WERI-Rb-1 (cell line): ENCODE measurements at places on chromosomes 1 and 21.
A peak's percentile ranks its signal among the peaks of the same experiment; 100 is the strongest.

DNA sequence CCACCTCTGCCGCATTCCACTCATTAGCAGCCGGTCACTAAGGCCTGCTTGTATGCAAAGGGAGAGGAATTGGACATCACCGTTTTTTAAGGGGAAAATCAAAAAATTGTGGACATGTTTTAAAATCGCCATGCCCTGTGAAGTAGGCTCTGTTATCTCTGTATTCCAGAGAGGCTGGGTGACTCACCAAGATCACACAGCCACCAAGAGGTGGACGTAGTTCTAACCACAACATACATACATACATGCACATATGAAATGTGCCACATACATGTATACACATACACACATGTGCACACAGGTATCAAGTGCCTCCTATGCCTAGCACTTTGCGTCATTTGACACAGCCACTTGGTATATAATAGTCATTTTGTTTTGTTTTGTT is 16.0 kb upstream of the ZSCAN20 start:
- DNase-seq, result no peak

- DNase-seq, result no peak
Observed at GRCh38 chr1:44422161-44422560, 17.1 kb downstream of the RNF220 start.

DNA sequence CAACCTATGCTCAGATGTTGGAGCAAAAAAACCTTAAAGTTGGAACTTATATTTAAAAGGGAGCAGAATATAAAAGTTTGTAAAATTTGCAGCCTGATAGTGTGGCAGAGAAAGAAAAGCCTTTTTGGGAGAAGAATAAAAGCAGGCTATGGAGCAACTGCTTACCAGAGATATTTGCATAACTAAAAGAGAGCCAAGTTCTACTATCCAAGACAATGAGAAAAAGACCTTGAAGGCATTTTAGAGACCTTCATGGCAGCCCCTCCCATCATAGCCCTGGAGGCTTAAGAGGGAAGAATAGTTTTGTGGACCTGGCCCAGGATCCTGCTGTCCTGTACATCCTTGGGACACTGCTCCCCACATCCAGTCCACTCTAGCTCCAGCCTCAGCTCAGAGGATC is 312.5 kb upstream of the ZRANB2 start:
- DNase-seq, result no peak

- DNase-seq, result no peak
Observed at GRCh38 chr1:179175011-179175841, 54.3 kb downstream of the ABL2 start.

DNA sequence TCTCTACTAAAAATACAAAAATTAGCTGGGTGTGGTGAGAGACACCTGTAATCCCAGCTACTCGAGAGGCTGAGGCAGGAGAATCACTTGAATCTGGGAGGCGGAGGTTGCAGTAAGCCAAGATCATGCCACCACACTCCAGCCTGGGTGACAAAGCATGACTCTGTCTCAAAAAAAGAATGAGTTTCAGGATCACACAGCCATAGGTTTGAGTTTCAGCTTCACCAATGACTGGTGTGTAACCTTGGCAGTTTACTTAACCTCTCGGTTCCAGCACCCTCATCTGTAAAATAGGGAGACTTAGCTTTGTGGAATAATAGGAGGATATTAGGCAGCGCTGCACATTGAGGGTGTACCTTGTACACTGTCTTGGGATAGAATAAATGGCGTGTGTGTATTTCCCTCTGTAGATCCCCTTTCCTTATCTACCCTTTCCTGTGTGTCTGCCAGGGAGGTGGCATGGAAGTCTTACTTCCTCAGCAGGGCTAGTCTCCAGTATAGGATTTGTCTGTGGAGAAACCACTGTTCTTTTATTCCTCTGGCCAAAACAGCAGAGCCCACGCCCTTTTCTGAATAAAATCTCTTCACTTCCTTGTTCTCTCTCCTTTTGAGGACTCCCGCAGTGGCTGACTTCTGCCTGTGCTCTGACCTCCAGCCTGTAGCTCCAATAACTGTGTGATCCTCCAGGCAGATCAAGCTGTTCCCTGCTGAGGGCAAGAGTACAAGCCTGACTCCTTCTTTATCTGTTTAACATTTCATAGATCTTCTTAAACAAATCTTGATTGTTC is 90.4 kb downstream of the HHAT start:
- DNase-seq, result no peak

GRCh38 chr1:79852004-79852403 is 845.5 kb upstream of the ADGRL4 start:
- no peak for DNase-seq

DNA sequence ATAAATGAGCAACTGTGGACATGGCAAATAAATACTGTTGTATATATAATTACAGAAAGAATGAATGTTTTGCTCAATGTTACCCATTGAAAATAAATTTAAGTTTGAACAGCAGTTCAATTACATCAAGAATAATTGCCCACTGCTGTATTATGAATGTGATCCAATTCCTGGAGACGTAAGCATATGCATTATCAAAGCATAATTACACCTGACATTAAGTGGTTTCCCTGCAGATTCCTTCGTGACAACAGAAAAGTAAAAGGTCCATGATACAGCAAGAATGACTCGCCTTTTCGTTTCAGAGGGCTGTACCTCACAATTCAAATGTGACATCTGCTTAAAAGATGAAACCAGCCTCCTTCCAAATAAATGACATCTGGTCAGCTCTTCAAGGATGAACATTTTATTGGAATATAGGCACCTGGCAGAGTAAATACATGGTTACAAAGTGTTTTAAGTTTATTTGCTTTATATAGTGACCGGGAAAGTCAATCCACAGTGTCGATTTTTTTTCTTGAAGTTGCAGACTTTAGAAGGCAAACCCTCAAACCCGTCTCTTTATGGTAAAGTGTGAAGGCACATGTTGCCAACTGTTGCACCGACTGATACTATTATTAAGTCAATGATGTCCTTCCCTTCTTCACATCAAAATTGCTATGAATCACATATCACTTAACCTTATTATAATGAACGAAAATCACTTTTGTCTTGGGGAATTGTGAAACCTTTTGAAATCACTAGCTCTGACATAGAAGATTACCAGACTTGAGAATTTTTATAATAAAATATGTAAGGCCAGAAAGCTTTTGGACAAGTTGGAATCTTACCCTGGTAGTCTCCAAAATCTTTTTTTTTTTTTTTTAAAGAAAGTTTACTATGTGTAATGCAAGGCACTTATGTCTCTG is 36.2 kb upstream of the EDEM3 start:
- no peak for DNase-seq

- DNase-seq, result no peak
Observed at GRCh38 chr21:42242611-42243010, 23.7 kb downstream of the ABCG1 start.

DNA sequence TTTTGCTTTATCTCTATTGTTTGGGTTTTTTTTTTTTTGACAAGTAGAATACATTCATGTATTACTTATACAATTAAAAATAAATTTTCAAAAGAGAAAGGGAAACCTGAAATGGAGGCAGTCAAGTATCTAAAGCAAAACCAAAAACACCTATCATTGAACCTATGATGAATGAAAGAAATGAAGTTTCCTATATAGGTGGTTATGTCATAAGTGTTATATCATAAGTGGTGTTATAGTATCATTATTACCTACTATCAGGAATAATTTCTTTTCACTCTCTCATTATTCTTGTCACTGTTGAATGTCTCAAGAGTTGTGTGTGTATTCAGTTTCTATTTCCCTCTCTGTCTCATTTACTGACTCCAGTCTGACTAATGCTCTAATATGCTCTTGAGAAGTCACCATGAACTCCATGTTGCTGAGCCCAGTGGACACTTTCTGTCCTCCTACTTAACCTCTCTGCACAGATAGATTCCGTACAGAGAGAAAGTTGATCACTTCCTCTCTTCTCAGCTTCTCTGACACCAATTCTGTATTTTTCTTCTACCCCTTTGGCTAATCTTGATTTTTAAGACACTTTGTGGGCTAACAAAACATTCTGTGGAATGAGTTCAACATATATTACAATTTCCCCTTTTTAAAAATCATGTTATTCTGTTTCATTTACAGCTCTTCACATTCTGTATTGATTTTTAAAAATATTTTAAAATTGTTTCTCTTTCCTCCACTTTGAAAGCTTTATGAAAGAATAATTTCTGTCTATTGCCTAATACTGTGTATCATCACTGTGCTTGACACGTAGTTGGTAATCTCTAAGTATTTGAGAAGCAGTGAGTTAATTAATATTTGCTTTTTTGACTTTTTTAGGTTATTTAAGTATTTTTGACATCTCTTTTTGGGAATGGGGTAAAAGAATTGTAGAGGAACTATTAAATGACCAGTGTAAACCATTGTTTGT is 50.1 kb downstream of the RASAL2 start:
- no peak for DNase-seq

GRCh38 chr1:239098400-239099037 is 287.8 kb upstream of the CHRM3 start:
- no peak for DNase-seq

DNA sequence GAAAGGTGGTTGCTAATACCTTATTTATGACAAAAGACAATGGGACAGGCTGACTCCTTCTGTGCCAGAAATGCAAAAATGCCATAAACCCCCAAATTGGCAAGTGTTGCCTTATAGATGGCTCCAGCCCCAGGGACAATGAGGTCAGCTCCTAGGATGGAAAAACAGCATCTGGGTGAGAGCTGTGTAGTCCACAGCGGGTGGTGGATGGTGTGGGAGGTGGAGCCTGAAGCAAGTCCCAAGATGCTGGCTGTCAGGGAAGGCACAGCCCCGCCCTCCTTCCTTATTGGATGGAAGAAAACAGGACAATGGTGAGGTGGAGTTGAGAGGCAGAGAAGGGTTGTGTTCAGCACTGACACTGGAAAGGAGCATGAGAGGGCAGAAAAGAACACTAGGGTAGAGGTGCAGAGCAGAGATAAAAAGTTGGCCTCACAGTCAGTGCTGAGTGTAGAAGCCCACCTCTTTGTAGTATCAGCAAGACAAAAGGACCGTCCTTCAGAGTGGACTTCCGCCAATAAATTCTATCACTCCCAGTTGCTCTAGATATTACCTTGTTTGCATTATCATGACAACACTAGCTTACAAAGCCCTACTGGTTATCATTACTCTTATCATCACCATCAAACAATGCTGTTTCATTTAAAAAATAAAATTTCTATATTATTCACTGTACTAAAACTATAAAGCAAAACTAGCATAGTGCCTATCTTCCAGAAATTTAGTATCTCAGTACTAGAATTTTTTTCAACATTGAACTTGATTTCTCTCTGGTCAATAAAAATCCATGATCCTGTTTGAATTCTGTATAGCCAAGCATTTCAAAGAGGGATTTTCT is 3.7 kb upstream of the SDE2 start:
- peak; percentile 40 for DNase-seq

DNA sequence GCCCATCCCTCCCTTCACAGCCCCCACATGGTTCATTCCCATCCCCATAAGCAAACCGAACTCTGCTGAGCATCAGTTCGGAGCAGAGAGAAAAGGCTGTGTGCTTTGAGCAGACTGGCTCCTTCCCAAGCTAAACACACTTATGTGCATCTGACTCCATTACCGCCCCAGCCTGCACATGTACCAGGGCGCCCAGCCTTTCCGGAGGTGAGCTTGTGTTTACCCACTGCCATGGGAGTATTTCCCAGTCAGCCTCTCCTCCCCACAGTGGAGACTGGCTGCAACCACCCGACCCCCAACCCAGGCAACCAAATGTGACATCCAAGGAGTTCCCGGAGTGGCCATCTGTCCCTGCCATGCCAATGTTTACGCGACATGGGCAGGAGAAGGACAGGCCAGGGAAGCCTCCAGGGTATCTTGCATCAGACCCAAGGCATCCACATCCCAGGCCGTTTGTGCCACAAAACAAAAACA is 9.4 kb downstream of the TIAM1 start:
- DNase-seq, result no peak
